ENCODE measurements at places on chromosomes 5 and 9.

- H3K27ac ChIP-seq: no peak overlapping the region
- H3K4me1 ChIP-seq: no peaks in the 10 kb centered on the region
- no peaks in the 10 kb centered on the region for H3K36me3 ChIP-seq
- no peaks in the 10 kb centered on the region for H3K27me3 ChIP-seq
Measured at GRCh38 chr9:132172185-132172584, 10.3 kb downstream of the NTNG2 start.

DNA sequence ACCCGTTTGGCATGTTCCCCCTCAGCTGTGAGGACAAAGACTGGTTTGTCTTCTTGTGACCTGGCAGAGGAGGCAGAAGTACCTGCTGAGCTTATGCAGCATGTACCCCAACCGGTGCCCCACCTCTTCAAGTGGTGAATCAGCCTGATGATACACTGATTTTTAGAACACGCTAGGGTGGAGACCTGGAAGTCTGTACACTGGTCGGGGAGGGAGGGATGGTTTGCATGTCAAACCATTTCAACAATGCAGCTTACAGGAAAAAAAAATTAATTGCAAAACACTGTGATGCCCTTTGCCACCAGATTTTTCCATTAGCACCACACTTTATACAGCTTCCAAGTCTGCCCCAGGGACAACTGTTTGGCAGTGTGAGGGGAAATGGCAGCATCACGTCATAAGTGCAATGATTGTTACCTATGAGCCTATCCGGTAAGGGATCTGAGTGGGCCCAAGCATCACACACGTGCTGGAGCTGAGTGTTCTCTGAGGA lies 155.1 kb upstream of the DMRT1 start:
- H3K27ac ChIP-seq: no peak overlapping the region
- DNase-seq: no peak
- no peak overlapping the region for H3K4me3 ChIP-seq
- H3K4me1 ChIP-seq: no peaks in the 10 kb centered on the region

DNA sequence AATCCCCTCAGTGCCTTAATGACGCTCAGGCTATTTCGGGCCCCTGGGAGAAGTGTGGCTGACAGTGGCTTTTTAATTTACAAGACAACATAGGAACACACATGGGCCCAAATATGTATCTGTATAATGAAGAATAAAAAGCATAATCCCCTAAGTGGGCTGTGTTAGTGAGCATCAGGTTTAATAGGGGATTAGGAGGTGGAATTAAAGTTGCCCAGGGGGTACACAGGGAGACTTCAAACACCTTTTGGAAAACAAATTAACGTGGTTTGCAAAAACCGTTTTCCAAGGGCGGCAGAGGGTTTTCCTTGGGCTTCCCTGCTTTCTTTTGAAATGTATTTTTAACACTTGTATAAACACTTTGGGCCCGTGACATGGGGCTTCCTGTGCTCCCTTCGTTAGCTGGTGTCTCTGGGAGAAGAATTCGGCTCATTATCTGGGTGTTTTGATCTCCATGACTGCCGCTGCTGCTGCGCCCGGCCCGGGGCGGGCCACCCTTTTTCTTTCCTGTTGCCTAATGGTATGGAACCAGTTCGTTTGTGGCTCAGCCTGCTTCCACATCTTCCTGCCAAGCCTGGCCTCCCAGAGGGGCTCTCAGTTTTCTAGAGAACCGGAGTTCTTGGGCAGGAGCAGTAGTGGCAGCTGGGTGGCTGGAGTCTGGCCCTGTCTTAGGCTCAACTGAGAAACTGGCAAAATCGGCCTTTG lies 173.0 kb downstream of the MACROH2A1 start:
- no peaks in the 10 kb centered on the region for H3K36me3 ChIP-seq
- H3K4me3 ChIP-seq: no peak overlapping the region

DNA sequence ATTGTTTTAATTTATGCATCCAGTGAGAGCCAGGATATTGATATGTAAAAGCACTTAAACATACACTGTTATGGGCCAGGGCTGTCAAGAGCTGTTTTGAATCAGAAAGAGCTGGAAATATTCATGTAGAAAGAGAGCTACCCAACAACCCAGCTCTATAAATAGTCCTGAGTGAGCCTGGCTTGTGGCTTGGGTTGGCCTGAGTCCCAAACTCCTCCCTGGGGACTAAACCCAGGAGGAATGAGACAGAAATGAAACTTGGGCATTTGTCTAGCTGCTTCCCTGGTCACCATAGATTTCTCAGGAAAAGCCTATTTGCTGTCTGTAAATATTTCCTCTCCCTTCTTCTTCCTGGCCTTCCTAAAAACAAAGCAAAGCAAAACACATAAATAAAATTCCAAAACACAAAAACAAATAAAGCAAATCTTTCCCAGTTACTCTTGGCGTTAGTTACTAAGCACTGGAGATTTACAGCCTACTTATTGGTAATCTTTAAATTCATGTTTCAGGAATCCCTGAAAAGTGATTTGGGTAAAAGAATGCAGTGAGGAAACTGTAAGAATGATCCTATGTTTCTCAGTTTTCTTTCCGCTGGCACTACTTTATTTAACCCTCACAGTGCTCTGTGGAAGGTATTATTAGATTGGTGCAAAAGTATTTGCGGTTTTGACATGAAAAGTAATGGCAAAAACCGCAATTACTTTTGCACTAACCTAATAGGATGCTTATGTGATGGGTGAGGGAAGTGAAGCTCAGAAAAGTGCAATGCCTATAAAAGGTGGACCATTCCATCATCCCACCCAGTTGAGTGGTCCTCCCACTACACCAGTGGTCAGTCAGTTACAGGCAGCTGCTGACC lies 111.8 kb downstream of the CARTPT start:
- peaks cover 11% of the 10 kb centered on the region for H3K27me3 ChIP-seq
- H3K36me3 ChIP-seq: no peaks in the 10 kb centered on the region
- H3K4me1 ChIP-seq: no peaks in the 10 kb centered on the region
- H3K4me3 ChIP-seq: no peak overlapping the region

- no peaks in the 10 kb centered on the region for H3K4me1 ChIP-seq
- no peaks in the 10 kb centered on the region for H3K27me3 ChIP-seq
- H3K4me3 ChIP-seq: no peak overlapping the region
- no peak overlapping the region for H3K27ac ChIP-seq
Measured at GRCh38 chr9:78884611-78885150, 587.8 kb downstream of the PSAT1 start.

GRCh38 chr5:176673651-176674583 lies 26.6 kb downstream of the TSPAN17 start:
- H3K36me3 ChIP-seq: no peaks in the 10 kb centered on the region
- DNase-seq: no peak
- no peak overlapping the region for H3K4me3 ChIP-seq
- H3K27ac ChIP-seq: no peak overlapping the region
- peaks cover 2% of the 10 kb centered on the region for H3K27me3 ChIP-seq
- H3K4me1 ChIP-seq: no peaks in the 10 kb centered on the region

DNA sequence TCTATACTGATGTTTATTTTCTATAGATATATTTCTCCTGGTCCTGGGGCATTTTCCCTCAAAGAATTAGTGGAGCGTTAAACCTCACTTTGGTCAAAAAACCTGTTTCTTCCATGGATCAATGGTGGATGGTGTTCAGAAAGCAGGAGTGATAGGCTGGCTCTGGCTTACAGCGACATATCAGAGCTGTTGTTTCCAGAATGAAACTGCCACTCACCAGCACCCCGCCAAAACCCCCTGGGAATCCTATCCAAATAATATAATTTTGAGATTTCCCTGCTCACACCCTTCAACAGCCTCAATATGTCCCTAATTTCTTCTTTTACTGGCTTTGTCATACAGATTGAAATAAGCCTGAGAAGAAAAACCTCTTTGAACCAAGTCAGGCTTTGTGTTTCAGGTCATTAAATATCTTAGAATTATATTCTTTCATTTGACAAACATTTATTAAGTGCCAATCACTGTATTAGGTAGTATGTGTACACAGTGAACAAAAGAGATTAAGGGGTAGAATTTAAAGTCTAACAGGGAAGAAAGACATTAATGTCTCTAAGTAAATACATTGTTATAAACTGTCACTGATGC lies 144.5 kb upstream of the GPR151 start:
- no peak for DNase-seq
- H3K27ac ChIP-seq: no peak overlapping the region
- no peaks in the 10 kb centered on the region for H3K27me3 ChIP-seq
- H3K4me1 ChIP-seq: no peaks in the 10 kb centered on the region
- H3K36me3 ChIP-seq: no peaks in the 10 kb centered on the region

- H3K27ac ChIP-seq: no peak overlapping the region
- H3K27me3 ChIP-seq: no peaks in the 10 kb centered on the region
- H3K36me3 ChIP-seq: no peaks in the 10 kb centered on the region
- no peak overlapping the region for H3K4me3 ChIP-seq
Measured at GRCh38 chr5:58548068-58548467, 34.8 kb upstream of the RAB3C start.

DNA sequence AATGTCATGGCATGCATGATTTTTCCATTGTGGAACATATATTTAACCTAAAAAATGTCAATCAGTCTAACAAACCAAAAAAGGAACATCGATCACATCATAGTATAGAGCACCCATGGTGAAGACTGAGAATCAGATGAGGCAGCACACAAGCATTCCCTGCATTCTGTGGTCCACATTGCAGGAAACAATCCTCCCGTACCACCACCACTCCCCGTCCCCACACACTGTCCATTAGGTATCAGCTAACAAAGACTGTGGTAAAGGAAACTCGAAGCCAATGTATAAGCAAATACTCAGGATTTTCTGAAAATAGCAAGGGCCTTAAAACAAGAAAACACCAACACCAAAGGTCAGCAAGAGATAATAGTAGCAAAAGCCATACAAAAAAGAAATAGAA lies 1104.4 kb upstream of the SEMA6A start:
- no peak for DNase-seq
- no peak overlapping the region for H3K27ac ChIP-seq
- no peak overlapping the region for H3K4me3 ChIP-seq
- no peaks in the 10 kb centered on the region for H3K36me3 ChIP-seq
- no peaks in the 10 kb centered on the region for H3K4me1 ChIP-seq

DNA sequence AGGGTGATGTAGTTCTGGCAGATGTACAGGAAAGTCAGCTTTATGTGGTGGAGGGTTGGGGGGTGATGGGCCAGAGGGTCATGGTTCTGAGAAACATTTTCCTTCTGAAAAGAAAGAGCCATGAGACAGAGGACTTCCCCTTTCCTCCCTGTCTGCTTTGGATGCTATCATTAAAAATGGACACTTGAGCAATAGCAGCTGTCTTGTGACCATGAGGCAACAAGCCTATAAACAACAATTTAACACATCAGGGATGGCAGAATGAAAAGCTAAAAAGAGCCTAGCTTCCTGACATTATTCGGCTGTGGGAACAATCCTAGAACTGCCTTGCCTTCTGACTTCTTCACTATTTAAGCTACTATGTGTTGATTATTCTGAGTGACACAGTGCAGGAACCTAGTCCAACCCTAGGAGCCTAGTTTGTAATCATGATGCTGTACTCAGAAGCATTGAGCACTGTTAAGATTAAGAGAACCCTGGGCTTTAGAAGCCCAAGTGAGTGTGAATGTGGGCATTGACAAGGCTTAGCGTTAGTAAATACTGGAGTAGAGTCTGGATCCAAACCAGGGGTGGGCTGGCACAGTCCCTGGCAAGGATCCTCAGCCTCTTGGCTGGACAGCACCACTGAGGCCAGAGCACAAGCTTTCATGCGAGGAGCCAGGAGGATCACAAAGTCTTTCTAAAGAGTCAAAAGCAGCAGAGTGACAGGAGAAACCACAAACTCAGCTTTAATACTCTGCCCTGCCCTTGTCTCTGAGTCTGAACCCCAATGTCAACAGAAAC lies 178.5 kb upstream of the EGFLAM start:
- H3K4me3 ChIP-seq: no peak overlapping the region
- no peaks in the 10 kb centered on the region for H3K4me1 ChIP-seq
- H3K27ac ChIP-seq: no peak overlapping the region
- H3K27me3 ChIP-seq: no peaks in the 10 kb centered on the region
- DNase-seq: no peak

GRCh38 chr5:36751886-36752285 lies 124.7 kb upstream of the NIPBL start:
- H3K4me3 ChIP-seq: no peak overlapping the region
- DNase-seq: no peak
- H3K4me1 ChIP-seq: no peaks in the 10 kb centered on the region
- no peak overlapping the region for H3K27ac ChIP-seq
- H3K36me3 ChIP-seq: no peaks in the 10 kb centered on the region

GRCh38 chr5:26690511-26690910 lies 347.9 kb downstream of the CDH9 start:
- no peaks in the 10 kb centered on the region for H3K27me3 ChIP-seq
- no peak overlapping the region for H3K27ac ChIP-seq
- H3K36me3 ChIP-seq: no peaks in the 10 kb centered on the region
- DNase-seq: no peak

- H3K27me3 ChIP-seq: no peaks in the 10 kb centered on the region
- H3K4me3 ChIP-seq: no peak overlapping the region
- H3K27ac ChIP-seq: no peak overlapping the region
- no peak for DNase-seq
Measured at GRCh38 chr5:3180636-3181035, 415.0 kb upstream of the IRX1 start.

GRCh38 chr5:157858527-157859226 lies at the start of gene CLINT1:
TSS of gene CLINT1 (minus strand) at chr5:157859145. CDS start at chr5:157858970, 175 bp downstream.
- H3K27me3 ChIP-seq: no peaks in the 10 kb centered on the region
- peaks cover 28% of the 10 kb centered on the region for H3K4me1 ChIP-seq
- peak within 1 kb of the TSS; percentile 80 for H3K27ac ChIP-seq
- H3K36me3 ChIP-seq: no peaks in the 10 kb centered on the region
- peak within 1 kb of the TSS; percentile 79 for H3K4me3 ChIP-seq

DNA sequence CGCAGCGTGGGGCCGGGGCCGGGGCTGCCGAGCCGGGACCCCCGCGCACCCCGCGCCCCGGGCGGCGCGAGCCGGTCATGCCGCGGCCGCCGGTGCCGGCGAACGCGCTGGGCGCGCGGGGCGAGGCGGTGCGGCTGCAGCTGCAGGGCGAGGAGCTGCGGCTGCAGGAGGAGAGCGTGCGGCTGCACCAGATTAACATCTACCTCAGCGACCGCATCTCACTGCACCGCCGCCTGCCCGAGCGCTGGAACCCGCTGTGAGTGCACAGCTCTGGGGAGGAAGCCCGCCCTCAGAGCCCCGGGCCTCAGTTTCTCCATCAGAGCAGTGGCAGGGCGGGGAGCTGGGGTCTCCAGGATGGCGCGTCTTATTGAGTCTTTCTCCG lies 335 bp downstream of the GALNT12 start:
- H3K27me3 ChIP-seq: peaks cover 17% of the 10 kb centered on the region
- H3K4me1 ChIP-seq: peaks cover 22% of the 10 kb centered on the region
- no peaks in the 10 kb centered on the region for H3K36me3 ChIP-seq

GRCh38 chr5:97627272-97627671 lies 444.2 kb upstream of the RIOK2 start:
- DNase-seq: no peak
- no peaks in the 10 kb centered on the region for H3K27me3 ChIP-seq
- no peaks in the 10 kb centered on the region for H3K36me3 ChIP-seq
- no peak overlapping the region for H3K27ac ChIP-seq
- H3K4me3 ChIP-seq: no peak overlapping the region
- H3K4me1 ChIP-seq: no peaks in the 10 kb centered on the region

DNA sequence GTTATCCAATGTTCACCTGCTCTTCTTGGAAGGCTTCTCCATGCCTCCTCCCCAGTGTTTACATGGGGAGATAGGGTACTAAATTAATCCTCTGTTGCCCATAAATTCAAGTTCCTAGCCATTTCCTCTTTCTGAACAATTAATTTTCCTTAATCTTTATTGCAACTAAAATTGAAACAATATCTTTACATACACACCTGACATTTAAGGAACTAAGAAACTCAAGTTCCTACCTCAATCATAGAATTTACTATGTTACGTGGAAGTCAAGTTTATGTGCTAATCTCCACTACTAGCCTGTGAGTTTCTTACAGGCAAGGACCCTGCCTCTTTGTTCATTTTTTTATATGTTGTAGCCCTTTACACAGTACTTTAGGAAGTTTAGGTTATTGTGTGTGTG lies 10.1 kb upstream of the ADRB2 start:
- no peaks in the 10 kb centered on the region for H3K27me3 ChIP-seq
- no peak overlapping the region for H3K27ac ChIP-seq
- no peak overlapping the region for H3K4me3 ChIP-seq
- no peaks in the 10 kb centered on the region for H3K4me1 ChIP-seq
- no peak for DNase-seq

Measured in T-cell (primary cell).